ENCODE measurements at places on chromosomes 11 and 22. TPM values are rescaled to one million over a fixed set of nuclear protein-coding genes. Genes with fewer than 3 reads are reported as not detected.

Gene DLG2
- total RNA-seq = 1.3 TPM

Gene KCNK7
- total RNA-seq = not detected

Gene IL18
- 1.6 TPM for total RNA-seq

Gene C22orf23
- not detected for total RNA-seq

Gene PRODH
- not detected for total RNA-seq

Gene OR6A2
- 0.32 TPM for total RNA-seq

Gene SMC1B
- total RNA-seq = not detected

Gene OR5P2
- under 0.01 TPM for total RNA-seq

Gene TRIM51
- not detected for total RNA-seq

Gene TYR
- total RNA-seq = not detected

Gene DEPDC7
- 7.7 TPM for total RNA-seq

Measured in fibroblast of villous mesenchyme (primary cell).